ENCODE measurements at places on chromosomes 1 and 21.

DNA sequence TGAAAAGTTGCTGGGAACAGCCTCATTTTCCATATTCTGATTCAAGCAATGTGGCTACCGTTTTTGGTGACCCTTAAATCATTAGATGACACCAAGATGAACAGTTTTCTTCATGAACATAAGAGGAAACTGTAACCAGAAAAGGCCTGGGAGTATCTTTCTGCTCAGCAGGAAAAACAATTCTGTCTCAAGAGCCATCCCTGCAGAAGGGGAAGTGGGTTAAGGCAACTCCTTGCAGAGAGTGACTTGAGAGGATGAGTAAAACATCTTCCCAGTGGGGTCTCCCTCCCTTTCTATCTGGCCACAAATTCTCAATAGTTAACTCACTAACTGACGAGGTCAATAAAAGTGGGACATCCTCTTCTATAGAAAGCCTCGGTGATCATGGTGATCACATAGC, 187.6 kb upstream of the NRIP1 start:
- ATAC-seq = no peak

GRCh38 chr1:227901906-227902640, 45.7 kb downstream of the WNT9A start:
- ATAC-seq = no peak

DNA sequence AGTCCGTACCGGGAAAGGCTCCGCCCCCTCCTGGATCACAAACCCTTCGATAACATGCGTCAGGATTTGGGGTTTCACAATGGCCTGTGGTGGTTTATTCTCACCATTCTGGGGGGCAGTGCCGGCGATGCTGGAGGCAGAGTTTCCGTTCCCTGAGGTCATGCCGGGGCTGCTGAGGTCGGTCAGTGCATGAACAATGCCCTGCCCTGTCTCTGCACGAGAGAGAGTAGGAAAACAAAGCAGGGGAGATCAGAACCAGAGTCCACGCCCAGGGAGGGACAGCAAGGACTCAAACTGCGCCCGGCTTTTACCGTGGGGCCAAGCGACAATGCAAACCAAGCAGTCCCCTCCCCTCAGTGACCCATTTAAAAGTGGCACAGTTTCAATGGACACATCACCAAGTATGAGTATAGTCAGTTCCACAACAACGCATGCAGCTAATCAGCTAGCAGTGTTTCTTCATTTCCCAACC, 13.2 kb upstream of the A3GALT2 start:
- no peak for ATAC-seq

DNA sequence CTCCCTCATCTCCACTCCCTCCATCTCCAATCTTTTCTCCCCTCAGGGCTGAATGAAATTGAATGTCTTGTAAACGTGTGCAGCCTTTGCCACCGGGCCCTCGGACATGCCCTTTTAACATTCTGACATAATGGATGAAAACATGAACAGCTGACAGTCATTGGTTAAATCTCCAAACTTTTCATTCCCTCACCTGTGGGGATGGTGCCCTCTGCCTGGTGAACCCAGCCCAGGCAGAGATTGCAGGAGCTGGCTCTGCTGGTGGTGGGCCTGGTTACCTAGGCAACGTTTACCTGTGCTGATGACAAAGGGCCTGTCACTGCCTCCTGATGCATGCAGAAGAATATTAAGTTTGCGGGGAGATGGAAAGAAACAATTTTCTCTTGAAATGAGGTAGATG, 21.3 kb downstream of the ST6GALNAC3 start:
- no peak for ATAC-seq

DNA sequence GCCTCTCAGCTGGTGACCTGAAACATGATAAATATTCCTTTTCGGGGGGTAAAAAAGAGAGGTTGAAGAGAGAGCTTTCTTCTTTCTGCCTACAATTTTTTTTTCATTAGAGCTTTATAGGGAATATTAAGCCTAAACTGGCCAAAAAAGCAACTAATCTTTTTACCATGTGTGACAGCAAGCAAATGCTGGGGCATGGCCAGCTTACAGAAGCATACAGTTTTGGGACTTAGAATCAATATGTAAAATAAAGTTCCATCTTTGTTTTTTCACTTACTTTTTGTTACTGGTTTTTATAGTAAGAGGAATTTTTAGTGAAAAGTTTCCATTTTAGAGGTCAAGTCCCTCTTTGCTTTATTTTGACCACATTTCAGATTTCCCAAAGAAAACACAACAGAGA, 301.2 kb upstream of the DEPDC1 start:
- no peak for ATAC-seq

- no peak for ATAC-seq
Observed at GRCh38 chr1:47469910-47470309, 32.1 kb downstream of the FOXD2 start.

GRCh38 chr1:113872219-113872935, 865 bp upstream of the PTPN22 start:
- no peak for ATAC-seq

GRCh38 chr1:164783778-164784555, 225.0 kb downstream of the PBX1 start:
- ATAC-seq = no peak

DNA sequence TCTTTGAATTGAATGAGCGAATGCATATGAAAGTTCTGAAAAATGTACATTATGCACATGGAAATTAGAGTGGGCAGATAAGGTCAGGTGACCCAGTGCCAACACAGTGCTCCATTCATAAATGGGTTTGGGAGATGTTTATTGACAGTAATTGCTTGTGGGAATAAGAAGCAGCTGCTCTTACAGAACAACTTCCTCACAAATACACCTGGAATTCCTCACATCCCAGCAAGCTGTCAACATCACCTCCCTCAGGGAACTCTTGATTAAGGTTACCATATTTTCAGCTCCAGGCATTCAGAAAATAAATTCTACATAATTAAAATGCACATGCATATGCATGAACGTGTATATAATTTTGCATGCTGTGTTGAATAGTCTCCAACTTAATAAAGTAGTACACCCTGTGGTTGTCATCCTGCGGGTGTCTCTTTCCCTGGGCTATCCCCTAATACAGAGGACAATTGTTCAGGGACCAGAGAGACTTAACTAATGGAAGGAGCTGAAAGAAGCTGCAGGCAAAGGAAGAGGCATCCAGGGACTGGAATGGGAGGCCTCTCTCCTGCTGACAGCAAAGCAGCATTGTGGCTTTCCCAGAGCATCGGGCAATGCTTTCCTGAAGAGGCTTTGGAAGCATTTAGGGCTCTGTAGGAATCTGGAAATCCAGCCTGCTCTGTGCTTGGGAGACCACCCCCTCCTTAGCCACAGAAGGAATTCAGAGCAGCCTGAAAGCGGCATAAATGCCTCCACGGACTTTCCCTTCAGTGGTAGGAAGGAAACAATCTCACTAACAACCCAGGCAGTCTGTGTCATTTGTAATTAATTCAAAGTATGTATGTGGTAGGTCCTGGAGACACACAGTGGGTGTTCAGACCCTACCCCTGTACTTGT, 55.2 kb upstream of the GNG12 start:
- no peak for ATAC-seq

- no peak for ATAC-seq
Observed at GRCh38 chr1:4397196-4397595, 257.2 kb upstream of the AJAP1 start.

DNA sequence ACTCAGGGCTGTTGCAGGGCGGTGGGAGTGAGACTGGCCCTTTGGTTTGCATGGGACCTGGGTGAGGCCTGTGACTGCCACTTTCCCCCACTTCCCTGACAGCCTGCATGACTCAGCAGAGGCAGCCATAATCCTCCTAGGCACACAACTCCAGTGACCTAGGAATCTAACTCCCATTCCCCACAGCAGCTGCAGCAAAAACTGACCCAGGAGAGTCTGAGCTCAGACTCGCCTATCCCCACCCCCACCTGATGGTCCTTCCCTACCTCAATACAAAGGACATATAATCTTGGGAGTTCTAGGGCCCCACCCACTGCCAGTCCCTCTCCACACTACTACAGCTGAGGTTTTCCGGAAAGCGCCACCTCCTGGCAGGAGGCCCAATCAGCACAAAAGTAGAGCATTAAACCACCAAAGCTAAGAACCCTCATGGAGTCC, 26.7 kb downstream of the NDC1 start:
- no peak for ATAC-seq

- ATAC-seq = no peak
Observed at GRCh38 chr1:17822741-17823426, 67.8 kb downstream of the ACTL8 start.
